NCI-H1417 (cell line): ENCODE measurements at places on chromosomes 4 and X.

GRCh38 chr4:154049457-154050181 lies 260.7 kb upstream of the SFRP2 start:
- peak; percentile 13 for DNase-seq

- peak; percentile 37 for DNase-seq
Observed at GRCh38 chr4:37648084-37648817, 37.9 kb downstream of the RELL1 start.

- no peak for DNase-seq
Observed at GRCh38 chrX:48468693-48469691, 1.1 kb downstream of the SLC38A5 start.

- no peak for DNase-seq
Observed at GRCh38 chr4:176499518-176499917, 179.8 kb downstream of the SPCS3 start.
